Fibroblast of skin of right quadriceps (primary cell): ENCODE measurements at places on chromosomes 1 and 21.

DNA sequence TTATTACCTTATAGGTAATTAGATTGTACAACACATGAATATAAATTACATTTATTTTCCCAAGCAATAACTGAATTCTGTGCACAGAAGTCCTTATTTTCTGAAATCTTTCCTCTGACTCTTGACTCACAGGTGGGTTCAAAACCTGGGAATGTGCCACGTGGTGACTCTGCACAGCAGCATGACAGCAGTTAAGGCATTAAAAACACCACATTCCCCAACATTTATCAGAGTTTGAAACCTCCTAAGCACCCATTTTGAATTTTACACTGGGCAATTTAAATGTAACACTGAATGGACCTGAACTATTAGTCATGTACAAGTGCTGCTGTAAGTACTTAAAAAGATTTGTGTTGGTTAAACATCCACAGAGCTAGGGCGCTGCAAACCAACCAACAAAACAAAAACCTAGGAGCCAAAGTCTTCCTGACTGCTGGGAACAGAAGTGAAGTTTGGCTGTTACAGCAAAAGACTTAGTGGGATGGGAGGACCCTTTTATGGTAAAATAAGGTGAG lies 480.6 kb upstream of the CXADR start:
- no peak for DNase-seq

GRCh38 chr1:30104551-30104950 lies 618.8 kb downstream of the MATN1 start:
- no peak for DNase-seq

DNA sequence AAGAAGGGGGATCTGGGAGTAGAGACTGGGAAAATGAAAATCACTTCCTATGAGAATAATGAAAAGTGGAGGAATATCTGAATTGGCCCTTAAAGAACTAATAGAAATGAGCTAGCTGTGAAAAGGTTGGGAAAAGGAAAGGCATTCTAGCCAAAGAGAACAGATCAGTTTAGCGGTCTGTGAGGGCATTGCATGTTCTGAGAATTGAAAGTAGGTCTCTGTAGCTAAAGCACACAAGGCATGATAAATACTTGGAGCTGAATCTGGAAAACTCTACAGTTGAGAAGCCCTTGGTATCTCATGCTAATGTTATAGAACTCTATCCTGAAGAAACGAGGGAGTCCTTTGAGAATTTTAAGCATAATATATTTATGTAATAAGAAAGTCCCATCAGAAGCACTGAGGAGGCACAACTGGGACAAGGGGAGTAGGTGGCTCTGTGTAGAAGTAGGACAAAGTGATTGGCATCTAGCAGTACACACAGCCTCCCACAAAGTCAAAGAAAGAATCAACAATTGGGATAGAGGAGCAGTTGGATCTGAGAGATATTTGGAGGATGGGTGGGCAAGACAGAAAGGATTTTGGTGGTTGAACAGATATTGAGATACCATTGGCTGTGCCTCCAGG lies 78.7 kb downstream of the GREM2 start:
- DNase-seq, result no peak

GRCh38 chr1:231494439-231495110 lies 33.9 kb upstream of the TSNAX start:
- DNase-seq, result no peak
